NCI-H1694 (cell line): ENCODE measurements at places on chromosomes 3 and 15.

DNA sequence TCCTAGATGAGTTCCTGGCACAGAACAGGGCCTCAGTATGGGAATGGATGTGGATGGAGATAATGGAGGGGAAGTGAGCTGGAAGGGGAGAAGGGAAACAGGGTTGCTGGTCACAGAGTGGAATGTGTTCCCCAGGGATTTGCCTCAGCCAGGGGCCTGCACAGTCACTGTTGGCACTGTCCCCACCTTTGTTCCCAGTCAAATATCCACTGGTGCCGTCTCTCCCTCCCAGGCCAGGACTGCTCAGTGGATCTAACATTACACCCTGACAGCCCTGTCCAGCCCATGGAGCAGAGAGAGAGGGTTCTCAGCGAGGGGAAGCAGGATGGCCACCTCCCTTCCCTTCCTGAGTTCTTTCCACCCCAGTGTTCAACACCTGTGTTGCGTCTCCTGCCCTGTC is 1.5 kb upstream of the PPP1R2 start:
- no peak for DNase-seq

GRCh38 chr15:85541744-85542143 is 161.3 kb downstream of the AKAP13 start:
- DNase-seq: no peak

GRCh38 chr15:69457304-69458280 is 5.0 kb downstream of the RPLP1 start:
- no peak for DNase-seq

DNA sequence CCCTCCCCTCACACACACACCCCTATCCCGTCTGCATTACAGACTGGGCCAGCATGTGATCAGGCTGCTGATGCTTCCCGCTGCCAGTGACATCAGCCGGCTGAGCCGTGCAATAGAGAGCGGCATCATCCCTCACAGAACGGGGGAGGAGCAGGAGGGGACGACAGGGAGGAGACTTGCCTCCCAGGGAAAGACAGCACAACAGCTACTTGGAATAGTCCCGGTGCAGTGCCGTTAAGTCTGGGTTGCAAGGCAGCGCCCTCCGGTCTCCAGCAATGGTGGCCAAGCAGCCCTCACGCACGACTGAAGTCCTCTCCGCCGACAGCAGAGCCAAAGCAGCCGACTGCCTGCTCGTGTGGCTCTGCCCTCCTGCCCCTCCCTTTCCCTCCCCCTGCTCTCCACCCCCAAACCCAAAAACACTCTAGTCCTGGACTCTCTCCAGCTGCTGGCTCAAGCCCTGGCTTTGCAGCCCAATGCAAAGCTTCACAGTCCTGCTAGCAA is 31.5 kb upstream of the RPS17 start:
- peak; percentile 54 for DNase-seq

DNA sequence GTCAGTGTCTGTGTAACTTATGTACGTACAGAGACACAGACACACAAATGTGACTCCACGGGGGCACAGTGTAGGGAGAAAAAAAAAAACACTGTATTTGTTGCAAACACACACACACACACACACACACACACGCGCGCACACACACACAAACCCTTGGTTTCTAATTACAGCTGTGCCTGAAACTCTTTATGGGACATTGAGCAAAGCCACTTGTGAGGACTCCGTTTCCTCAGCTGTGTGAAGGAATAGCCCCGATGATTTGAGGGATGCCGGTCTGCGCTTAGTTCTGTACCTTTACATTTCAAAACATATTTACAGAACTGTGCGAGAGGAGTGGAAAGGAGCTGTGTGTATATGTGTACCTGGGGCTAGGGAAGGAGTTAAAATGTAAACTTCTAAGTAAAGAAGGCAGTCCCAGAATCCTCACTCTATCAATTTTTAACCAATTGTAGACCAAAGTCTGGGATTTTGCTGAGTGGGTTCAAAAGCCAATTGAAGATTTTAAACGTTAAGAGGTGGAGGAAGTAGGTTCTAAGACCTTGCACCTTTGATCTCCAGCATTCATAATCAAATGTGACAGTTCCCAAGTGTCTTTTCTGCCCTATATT is 5.3 kb upstream of the BCL6 start:
- no peak for DNase-seq

GRCh38 chr3:141844108-141844507 is 32.3 kb upstream of the ATP1B3 start:
- DNase-seq: no peak

- no peak for DNase-seq
Measured at GRCh38 chr3:169871129-169871886, 1.6 kb upstream of the LRRC31 start.

GRCh38 chr3:160180581-160181216 is 44.5 kb upstream of the C3orf80 start:
- DNase-seq: no peak

DNA sequence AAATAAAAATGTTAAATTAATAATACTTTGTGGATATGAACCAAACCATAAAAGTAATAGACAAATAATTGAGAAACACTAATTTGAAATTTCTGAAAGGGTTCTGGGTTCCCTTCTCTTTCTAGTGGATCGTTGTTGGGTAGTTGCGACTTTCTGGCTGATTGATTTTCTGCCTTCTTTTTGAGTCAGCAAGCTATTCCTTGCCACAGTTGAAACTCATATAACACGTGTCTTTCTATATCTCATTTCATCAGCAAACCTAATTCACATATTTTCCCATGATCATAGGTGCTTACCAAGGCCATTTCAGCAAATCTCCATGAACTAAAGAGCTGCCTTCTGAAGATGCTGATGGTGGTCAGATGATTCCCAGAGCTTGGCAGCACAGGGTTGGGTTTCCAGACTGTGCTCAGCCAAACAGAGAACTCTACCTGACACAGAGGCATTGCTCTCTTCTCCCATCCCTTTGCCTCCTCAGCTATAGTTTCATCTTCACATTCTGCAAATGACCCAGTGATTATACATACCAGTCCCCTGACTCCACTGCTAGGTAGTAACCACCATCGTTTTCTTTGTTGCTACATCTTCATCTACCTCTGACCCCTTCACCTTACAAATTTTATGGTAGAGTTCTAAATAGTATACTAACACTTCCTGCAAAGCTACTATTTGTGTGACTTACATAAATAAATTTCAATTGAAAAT is 383.9 kb upstream of the DPH6 start:
- no peak for DNase-seq

- DNase-seq: no peak
Measured at GRCh38 chr3:39327746-39328349, 1.7 kb upstream of the CCR8 start.
